ENCODE measurements at places on chromosomes 7 and 10.

- no peak for DNase-seq
Observed at GRCh38 chr7:85287106-85287825, 100.4 kb upstream of the SEMA3D start.

- no peak for DNase-seq
Observed at GRCh38 chr7:136148920-136149319, 171.8 kb upstream of the MTPN start.

DNA sequence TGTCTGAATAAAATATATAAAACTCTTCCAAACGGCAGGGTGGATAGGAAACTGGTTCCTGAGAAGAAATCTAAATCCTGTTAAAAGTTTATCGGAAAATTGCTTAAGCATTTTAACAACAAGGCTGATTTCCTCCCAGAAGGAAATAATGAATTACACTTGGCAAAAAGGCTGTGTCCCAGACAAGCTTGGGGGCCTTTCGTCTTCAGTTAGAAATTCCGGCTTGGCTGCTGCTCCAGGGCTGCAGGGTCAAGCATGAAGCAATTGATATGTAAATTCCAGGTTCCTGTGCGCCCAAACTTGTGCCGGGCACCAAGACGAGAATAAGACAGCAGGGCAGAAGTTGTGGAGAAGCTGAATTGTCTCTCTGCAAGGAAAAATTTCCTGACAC, 38.0 kb upstream of the LBX1 start:
- no peak for DNase-seq

GRCh38 chr10:25704622-25705021, 229.4 kb upstream of the MYO3A start:
- no peak for DNase-seq

Data from NCI-H446 treated with DMSO at 0.1 percent for 48 hours (cell line).